RPMI8226 (cell line): ENCODE measurements at places on chromosomes 3 and 15.

DNA sequence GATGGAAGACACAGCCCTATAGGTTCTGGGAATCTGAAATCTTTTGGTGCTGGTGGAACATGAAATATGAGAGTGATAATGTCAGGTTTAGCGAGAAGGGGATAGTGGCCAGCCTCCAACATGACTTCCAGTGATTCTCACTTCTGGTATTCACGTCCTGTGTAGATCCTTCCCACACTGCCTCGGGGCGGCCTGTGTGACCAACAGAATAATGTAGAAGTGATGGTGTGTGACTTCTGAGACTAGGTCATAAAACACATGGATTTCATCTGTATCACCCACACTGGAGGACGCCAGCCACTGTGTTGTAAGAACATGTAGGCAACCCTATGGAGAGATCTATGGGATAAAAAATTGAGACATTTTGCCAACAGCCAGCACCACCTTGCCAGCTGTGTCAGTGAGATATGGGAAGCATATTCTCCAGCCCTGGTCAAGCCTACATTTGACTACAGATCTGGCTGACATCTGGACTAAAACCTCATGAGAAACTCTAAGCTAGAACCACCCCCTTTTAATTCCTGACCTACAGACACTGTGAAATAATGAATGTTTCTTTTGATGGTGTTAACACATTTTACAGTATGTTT, 25.5 kb upstream of the NUDT16 start:
- DNase-seq, result no peak

DNA sequence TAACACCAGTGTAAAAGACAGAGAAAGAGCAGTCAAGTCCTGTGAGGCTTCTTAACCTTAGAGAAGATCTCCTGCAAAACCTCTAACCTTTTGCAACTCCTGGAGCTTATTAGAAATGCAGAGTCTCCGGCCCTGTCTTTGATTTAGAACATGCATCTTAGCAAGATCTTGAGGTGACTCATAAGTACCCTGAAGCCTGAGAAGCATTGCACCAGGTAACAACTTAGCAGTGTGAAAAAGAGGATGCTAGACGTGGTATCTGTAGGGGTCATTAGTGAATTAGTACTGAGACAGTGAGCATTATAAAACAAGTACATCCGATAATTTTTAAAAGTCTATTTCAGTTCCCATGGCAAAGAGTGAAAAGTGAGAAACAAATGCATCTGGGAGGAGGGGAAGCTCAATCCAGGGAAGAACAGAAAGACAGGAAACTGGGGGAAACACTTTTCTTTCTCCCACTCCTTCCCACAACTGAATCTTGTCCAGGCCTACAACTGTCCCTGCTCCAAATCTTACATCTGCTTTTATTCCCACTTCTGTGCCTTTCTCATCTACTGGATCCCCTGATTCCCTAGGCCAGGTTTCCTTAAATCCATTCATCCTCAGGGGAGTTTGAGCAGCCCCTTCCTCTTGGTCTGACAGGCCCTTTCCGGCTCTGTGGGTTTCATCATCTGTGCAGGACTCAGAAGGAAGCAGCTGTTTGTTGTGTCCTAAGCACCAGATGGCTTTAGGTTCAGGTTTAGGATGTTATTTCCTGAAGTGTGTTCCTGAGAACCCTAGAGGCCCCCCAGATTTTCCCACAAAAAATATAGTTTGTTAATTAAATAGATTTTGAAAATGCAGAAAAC, 128.1 kb upstream of the IL12A start:
- no peak for DNase-seq

GRCh38 chr3:69659180-69659910, 79.9 kb upstream of the MITF start:
- no peak for DNase-seq

- peak; percentile 41 for DNase-seq
Measured at GRCh38 chr3:119681279-119681678, 4.1 kb upstream of the COX17 start.

- DNase-seq, result peak; percentile 36
Measured at GRCh38 chr3:46027736-46028397, 584 bp upstream of the XCR1 start.

DNA sequence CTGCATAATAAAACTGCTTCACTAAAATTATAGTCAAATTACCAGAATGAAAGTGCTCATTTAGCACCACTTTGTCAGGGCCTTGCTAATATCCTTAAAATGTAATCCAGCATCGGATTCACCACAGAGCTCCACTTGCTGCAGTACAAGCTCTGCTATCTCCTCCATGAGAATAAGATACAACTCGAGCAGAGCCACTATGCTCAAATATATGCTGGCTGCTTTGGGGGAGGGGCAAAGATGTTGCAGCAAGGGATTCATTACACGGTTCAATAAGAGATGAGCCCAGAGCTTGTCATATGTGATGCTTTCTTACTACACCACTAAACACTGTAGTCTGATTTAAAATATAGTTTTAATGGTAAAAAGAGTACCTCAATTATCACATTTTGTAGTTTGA, 72.2 kb downstream of the DLG1 start:
- DNase-seq, result no peak

DNA sequence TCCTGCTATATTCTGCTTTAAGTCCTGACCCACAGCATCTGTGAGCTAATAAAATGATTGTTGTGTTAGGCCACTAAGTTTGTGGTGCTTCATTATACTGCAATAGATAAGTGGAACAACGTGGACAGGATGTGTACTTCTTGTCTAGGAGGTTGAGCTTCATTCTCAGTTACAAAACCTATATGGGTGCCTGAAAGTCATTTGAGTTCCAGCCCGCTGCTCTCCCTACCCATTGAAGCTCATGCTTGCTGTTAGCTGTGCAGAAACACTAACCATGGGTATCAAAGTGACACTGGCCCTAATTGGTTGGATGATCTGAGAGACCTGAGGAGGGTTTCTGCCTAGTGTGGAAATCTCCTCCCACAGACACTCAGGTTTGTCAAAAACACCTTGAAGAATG, 357.2 kb downstream of the PDCD6IP start:
- DNase-seq, result no peak

DNA sequence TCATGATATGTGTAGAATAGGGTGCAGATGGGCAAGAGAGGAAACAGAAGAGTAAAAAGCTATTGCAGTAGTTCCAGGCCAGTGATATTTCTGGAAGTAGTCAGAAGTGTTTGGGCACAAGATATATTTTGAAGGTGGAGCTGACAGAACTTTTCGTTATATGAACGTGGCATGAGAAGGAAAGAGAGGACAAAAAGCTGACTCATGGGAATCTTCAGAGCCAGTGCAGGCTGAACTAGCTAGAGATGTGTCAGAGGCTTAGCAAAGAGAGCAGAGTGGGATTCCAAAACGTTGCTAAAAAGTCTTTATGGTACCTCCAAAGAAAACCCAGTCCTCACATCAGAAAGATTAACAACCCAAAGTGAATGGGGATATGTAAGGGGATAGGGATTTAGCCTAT, 28.7 kb downstream of the TRIM69 start:
- no peak for DNase-seq

- DNase-seq, result no peak
Measured at GRCh38 chr3:13504161-13504831, 24.2 kb downstream of the HDAC11 start.

- no peak for DNase-seq
Measured at GRCh38 chr3:124680521-124680920, 49.7 kb upstream of the UMPS start.

DNA sequence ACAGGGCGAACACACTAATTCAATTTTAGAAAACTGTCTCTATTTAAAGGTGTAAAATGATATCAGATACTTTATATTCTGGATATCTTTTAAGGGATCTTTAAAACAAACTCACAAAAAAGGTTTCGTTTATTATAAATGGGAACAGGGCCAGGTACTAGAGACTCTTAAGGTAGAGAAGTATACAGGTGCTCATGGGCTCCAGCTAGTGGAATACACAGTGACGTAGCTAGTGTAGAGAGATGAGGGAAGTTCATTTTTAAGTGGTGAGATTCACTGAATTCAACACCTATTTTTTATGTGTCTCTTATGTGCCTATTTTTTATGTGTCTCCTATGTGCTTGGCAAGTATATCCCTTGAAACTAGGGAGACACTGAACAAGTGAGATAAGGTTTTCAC, 132.7 kb upstream of the FAM3D start:
- no peak for DNase-seq

DNA sequence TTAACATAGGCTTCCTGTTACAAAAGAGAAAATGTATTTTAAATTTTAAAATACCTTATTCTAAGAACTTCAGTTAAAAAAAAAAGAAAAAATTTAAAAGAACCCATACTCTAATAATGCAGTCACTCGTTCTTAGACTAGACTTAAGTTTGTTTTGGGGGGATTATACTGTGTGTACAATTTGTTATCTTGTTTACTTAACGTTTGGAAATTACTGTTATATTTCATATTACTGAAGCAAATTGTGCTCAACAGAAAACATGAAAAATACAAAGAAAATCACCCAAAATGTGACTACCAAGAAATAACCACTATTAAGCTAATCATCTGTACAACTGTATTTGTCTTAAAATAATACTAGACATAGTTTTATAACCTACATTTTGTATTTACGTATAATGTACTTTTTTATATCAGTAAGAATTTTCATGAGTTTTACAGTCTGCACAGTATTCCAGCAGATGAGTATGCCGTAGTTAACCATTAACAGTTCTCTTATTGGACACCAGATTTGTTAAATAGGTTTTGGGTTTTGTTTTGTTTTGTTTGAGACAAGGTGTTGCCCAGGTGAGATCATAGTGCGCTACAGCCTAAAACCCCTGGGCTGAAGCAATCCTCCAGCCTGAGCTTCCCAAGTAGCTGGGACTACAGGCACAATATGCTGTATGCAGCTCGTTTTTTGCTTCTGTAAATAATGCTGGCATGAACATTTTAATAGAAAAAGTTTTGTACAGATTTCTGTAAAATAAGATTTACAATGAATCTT, 88.8 kb upstream of the CHD2 start:
- DNase-seq, result peak; percentile 74

DNA sequence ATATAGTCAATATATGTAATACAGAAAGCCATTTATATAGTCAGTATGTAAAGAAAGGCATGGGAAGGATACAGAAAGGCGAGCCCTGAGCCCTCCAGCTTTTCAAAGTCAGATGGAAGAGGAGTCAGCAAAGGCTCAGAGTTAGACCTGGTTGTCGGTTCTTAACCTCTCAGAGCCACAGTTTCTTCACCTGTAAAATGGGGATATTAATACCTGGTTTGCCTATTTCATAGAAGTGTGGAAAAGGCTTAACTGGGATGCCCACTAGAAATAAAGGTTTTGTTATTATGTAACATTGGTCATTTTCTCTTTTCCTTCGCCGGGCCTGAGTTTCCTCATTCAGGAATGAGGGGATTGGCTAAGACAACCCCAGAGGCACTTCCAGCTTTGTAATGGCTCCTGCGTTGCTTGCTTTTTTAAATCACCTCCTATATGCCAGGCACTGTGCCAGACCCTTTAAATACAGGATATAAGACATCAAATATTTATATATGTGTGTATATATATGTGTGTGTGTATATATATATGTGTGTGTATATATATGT, 2.4 kb downstream of the CRELD1 start:
- DNase-seq, result no peak

DNA sequence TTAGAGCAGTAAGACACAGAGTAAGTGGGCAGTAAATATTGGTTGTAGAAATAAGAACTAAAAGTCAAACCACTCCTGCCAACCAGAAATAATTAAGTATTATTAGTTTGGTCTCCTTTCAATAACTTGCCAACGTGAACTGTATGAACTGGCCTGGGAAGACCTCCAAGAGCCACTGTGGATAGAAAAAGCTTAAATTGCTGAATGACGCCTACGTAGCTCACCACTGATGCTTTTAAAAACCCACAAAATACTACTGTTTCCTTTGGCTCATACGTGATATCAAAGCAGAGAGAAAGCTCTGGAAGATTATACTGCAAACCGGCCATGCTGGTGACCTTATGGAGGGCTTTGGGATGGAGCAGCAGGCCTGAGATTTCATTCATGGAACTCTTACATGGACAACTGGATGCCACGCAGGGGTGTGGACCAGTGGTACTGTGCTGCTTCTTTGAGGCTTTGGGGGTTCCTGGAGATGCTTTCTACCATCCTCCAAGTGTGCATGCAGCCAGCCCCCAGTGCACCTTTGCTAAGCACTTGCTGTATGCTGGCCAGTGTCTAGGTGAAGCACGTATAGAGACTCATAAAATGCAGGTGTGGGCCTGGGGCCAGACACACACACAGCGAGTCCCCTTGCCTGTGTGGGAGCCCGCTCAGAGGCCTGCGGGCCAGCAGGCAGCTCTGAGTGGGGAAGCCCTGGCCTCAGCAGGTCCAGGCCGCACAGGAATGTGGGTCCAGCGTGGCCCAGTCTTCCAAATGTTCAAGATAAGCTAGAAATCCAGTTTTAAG, 66.8 kb downstream of the ABTB1 start:
- DNase-seq, result no peak

- no peak for DNase-seq
Measured at GRCh38 chr15:33910741-33911140, 57.6 kb upstream of the CHRM5 start.

GRCh38 chr3:127753898-127754410, 68.4 kb downstream of the MGLL start:
- DNase-seq, result no peak

DNA sequence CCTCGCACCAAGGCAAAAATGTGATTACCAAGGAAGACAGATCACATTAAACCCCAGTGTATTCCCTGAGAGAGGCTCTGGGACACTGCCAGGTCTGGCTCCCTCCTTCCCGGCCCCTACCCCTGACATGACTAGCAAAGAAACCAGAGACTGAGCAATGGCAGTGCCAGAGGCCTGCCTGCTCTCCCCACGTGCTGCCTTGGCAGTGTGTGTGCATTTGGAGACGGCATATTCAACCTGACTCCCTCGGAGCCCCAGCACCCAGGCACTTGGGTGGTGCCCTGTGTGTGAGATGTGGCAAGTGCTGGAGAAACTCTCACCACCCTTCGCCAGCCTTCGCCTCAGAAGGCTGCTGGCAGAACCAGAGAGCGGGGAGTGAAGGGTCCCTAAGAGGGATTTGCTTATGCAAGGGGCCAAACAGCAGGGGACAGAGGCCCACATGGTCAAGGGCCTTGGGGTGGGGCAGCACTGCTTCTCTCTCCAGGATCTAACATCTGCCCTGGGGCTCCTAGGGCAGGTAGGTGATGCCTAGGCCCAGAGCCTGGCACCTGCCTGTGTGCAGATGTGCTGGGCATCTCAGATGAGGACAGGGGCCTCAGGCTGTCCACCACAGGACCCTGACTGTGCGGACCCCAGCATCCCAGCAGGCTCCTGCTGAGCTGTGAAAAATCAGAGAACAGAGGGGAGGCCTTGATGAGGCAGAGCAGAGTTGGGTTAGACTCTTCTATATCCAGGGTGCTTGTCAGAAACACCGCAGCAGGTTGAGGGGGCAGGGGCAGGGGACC, 23.6 kb upstream of the PLXNA1 start:
- no peak for DNase-seq
